Germinal center (tissue), 1 donor: ENCODE measurements at places on chromosomes 3 and 15.

DNA sequence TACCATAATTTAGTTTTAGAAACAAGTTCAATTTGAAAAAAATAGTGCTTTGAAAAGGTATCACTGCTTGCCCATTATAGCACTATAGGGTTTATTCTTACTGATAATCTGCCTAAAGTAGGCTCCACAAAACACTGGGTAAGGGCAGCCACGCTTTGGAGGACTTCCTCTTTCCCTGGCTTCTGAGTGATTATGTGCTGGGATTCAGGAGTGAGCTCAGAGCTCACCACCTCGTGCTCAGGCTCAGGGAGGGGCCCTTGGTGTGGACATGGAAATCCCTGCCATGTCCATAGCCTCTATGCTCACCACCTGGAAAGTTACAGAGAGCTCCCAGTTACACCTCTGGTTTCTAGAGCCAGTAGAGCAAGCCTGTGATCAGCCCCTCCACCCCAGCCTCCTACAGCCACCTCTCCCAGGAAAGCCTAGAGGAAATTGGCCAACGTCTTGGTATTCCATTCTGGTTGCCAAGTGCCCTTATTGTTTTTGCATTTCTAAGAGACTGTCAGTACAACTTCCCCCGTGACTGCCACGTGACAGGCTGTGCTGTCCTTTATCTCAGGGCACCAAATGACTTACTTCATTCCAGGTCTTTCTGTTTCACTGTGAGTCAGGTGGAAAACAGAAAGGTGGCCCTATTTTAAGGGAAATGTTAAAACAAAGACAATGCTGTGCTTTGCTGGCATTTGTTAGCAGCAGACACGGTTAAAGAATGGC, 316.0 kb downstream of the RORA start:
- no peak for DNase-seq

DNA sequence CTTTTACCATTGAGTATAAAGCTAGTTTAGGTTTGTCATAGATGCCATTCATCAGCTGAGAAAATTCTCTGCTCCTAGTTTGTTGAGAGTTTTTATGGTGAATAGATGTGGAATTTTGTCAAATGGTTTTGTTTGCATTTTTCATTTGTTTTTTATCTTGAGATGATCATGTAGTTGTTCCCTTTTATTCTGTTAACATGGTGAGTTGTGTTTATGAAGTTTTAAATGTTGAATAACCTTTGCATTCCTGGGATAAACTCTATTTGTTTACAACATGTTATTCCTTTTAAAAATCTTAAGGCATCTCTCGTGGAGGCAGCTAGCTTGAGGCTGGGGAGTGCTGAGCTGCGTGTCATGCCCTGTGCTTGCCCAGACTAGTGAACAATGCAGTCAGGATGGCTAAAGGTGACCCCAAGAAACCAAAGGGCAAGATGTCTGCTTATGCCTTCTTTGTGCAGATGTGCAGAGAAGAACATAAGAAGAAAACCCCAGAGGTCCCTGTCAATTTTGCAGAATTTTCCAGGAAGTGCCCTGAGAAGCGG, 48.5 kb downstream of the ANAPC13 start:
- no peak for DNase-seq

GRCh38 chr15:99279827-99280226, 28.5 kb downstream of the LRRC28 start:
- no peak for DNase-seq

DNA sequence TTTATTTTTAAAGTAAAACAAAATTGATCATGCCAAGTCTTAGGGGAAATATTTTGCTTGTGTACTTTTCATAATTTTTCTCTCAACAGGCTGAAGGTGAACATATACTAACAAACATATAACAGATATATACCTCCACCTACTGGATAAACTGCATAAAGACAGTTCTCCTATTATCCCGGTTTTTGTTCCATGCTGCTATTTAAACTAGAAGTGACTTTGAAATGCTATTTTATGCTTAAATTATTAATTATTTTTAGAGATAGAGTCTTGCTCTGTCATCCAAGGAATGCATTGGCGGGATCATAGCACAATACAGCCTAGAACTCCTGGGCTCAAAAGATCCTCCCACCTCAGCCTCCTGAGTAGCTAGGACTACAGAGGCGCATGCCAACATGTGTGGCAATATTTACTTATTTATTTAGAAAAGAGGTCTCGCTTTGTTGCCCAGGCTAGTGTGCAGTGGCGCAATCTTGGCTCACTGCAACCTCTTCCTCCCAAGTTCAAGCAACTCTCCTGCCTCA, 49.8 kb downstream of the ST3GAL6 start:
- DNase-seq: peak; percentile 7

- DNase-seq: no peak
Measured at GRCh38 chr15:39591141-39591895, 10.4 kb downstream of the THBS1 start.

GRCh38 chr15:96325541-96326327, 4.8 kb upstream of the NR2F2 start:
- no peak for DNase-seq

- DNase-seq: peak; percentile 93
Measured at GRCh38 chr3:39809181-39809994, at the start of gene MYRIP. MYRIP (plus strand) TSS chr3:39809609; CDS start chr3:39900817, 91,208 bp downstream.

DNA sequence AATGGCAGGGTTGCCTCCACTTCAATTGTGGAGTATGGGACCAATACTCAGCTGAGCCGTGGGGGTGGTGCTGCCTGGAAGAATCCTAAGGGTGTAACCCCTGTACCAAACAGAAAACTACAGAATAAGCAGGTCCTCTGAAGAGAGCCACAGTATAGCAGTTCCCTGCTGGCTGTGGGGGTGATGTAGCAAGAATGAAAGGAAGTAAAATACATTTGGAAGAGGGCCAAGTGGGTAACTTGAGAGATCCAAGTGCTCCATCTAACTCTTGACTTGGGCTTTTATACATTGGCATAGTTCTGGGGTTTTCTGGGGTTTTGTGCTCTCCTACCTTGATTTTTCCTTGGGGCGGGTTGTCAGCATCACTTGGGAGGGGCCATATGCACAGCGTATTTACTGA, 341.4 kb downstream of the OTOL1 start:
- no peak for DNase-seq

GRCh38 chr3:176068750-176069149, 1128.5 kb downstream of the TBL1XR1 start:
- DNase-seq: no peak

DNA sequence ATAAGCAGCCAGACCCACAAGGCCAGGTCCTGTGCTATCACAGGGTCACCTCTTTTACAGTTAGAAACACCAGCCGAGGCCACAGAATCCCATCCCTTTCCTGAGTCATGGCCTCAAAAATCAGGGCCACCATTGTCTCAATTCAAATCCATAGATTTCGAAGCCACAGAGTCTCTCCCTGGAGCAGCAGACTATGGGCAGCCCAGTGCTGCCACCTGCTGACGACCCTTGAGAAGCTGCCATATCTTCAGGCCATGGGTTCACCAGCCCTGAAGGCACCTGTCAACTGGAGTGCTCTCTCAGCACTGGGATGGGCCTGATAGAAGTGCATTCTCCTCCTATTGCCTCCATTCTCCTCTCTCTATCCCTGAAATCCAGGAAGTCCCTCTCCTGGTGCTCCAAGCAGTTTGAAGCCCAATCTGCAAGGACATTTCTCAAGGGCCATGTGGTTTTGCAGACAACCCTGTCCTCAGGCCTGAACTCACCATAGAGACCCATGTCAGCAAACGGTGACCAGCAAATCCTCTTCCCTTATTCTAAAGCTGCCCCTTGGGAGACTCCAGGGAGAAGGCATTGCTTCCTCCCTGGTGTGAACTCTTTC, 39.6 kb downstream of the TGM4 start:
- DNase-seq: peak; percentile 81

DNA sequence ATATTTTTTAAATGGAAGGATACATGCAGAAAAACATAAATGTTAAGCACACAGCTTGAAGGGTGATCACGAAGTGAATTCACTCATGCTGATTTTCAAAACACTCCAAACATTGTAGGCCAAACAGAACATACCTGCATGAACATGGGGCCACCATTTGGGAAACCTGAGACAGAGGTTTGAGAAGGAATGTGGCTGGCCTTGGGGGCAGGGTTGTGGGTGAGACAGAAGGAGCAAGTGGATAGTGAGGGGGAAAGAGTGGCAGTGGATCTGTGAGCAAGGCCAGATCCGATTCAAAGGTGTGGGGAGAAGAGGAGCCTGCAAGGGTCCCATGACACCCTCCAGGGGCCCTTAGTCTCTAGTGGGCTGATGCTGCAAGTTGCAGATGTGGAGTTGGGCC, 94.9 kb downstream of the HMG20A start:
- no peak for DNase-seq

GRCh38 chr15:83612226-83612625, 41.7 kb upstream of the ADAMTSL3 start:
- no peak for DNase-seq

GRCh38 chr3:115384381-115384780, 237.3 kb upstream of the ZBTB20 start:
- DNase-seq: no peak

DNA sequence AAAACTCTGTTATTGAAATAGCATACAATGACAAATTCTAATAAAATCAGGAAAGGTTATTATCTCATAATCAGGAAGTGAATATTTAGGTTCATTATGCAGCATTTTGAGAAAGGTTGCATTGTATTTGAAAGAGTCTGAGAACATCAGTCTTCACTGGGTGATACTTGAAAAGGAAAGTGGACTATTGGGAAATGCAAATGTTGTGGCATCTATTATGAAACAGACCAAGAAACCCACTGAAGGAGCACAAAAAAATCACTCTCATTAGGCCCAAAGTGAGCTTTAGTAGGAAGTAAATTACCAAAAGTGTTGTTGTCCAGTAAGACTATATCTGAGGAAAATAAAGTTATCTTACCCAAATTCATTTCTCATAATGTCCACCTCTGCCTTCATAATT, 90.8 kb downstream of the ZPLD1 start:
- DNase-seq: no peak

DNA sequence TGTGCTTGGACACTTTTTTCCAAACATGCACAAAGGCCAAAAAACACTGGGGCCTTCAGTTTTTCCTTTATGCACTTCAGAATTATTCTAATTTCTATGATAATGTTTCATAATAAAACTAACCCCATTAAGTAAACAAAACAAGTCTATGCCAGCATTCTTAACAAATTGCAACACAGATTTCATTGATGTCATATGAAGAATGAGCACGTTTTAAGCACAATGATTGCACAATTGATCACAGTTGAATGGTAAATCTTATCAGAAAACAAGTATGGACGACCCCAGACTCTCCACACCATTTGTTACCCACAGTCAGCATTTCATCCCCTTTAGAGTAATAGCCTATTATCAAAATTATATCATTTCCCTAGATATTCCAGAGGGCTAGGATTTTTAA, 46.7 kb upstream of the PROK2 start:
- DNase-seq: no peak

- DNase-seq: no peak
Measured at GRCh38 chr15:40911693-40912092, 17.4 kb downstream of the VPS18 start.

- no peak for DNase-seq
Measured at GRCh38 chr3:30245858-30246622, 360.4 kb upstream of the TGFBR2 start.

DNA sequence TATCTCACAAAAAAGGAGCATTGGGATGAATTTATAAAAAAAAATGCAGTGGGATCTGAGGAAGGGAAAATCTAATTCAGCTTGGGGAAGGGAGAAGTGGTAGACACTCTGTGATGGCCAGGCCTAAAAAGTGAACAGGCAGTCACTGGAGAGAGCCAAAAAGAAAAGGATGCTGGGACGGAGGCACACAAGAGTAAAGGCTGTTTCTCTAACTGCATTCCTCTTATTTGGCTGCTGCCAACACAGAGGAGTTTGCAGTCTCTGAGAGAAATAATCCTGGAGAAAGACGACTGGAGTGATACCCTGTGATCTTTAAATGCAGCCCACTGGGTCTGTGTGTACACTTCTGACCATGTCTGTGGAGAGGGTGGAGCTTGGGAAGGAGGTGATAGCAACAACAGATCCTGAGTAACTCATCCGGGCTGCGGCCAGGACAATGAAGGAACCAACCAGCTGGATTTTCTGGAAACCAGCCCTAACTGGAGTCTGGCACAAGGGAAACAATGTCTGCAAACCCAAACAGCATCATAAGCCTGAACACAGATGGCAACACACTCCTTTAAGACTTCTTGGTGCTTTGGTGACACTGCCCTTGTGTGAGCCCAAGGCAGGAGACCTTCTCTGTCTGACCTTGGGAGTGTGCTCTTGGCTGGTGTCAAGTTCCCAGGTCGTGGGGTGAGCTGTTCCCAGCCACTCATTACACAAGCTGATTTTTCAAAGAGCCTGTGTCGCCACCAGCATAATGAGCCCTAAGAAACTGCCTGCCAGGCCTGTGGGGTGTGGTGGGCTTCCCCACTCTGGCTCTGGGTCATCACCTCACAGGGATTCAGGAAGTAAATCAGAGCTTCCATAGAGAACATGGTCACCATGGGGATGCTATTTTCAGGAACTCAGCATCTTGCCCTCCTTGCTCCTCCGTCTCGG, 8.0 kb downstream of the FYCO1 start:
- no peak for DNase-seq

DNA sequence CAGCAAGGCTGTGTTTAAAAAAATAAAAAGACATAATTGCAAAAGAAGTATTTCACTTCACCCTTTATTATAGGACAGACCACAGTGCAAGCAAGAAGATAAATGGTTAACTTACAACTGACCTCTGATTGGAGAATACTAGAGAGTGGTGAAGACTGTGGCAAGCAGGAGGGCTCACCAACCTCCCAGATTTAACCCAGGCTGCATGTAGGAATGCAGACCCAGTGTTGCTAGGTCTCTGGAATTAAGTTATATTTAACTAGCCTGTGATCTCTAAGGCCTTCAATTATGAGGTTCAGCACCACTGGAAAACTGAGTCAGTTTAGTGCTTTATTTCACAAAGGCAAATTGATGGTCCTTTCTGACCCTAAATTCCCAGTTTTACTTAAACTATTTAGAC, 436.6 kb downstream of the LPP start:
- no peak for DNase-seq

- DNase-seq: no peak
Measured at GRCh38 chr3:94405258-94406035, 342.6 kb downstream of the NSUN3 start.

DNA sequence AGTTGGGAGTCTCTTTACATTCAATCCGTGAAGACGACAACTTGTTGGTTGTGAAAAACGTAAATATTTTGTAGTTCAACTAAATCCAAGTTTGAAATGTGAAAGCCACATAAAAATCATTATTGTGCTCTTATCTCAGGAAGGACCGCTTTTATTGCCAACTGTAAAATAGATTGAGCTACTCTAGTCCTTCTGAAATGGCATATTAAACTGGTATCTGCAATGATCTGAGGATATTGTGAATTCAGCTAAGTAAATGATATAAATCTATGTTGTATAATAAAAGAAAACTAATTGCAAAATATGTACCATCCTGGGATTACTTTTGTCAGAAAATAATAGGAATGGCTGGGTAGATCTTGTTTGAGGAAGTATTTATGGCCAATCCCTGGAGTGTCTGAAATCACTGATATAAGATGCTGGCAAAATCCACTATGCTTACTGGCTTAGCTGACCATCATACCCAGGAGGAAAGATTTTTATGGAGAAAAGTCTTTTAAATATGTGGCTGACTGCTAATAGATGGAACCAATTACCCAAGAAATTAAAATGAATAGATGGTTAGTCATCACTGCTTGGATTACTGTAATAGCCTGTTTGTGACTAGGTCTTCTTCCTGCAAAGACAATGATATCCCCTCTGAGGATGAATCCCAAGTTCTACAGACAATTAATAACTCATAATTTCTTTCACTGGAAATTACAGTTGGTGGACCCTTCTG, 191.8 kb downstream of the SEMA6D start:
- DNase-seq: no peak
